ENCODE measurements at places on chromosomes 12 and 14.

DNA sequence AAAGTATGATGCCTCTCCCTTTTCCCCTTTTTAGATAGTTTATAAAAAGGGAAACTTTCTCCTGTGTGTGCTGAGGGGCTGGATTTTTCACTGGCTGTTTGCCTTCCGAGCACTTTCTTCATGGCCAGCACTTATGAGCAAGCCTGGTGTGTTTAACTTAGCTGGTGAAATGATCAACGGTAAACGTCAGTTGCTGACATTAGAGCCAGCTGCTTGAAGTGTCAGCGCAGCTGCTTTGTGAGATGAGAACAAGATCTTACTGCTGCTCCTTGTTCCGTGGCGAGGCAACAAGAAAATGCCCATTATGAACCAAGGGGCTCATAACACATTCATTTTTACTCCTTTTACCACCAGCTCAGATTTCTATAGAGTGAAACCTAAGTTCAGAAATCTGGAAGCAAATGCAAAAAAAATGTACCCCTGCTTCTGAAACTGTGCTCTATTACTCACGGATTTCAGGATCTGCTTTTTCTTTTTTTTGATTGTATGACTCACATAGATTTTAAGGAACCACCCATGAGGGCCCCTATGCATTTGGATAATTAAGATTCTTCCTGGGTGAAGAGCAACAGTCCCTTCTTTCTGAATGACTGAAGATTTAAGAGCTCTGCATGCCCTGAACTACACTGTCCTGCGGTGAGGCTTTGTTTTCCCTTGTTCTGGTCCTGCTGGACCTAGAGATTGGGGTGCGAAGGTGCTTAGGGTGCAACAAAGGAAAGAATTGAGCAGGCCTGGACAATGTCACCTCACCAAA, 74.3 kb upstream of the CPM start:
- peak; percentile 25 for DNase-seq

GRCh38 chr12:5201554-5202218, 158.0 kb downstream of the KCNA5 start:
- peak; percentile 96 for DNase-seq

- DNase-seq = no peak
Measured at GRCh38 chr14:76696361-76696760, 64.9 kb upstream of the VASH1 start.

GRCh38 chr12:46153268-46153872, 115.5 kb downstream of the SLC38A1 start:
- peak; percentile 3 for DNase-seq

DNA sequence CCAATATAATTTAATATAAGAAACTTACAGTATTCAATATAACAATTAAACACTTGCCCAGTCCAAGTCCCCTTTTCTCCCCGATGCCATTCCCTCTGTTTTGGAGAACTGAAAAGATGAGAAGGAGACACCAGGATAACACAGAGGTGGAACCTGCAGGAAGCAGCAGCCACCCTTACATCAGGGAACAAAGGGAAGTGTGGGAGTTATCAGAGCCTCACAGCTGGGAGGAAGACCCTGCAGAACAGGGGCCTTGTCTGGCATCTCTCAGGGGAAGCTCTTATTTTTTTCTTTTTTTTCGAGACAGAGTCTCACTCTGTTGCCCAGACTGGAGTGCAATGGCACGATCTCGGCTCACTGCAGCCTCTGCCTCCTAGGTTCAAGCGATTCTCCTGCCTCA, 52.6 kb downstream of the CALM1 start:
- no peak for DNase-seq

DNA sequence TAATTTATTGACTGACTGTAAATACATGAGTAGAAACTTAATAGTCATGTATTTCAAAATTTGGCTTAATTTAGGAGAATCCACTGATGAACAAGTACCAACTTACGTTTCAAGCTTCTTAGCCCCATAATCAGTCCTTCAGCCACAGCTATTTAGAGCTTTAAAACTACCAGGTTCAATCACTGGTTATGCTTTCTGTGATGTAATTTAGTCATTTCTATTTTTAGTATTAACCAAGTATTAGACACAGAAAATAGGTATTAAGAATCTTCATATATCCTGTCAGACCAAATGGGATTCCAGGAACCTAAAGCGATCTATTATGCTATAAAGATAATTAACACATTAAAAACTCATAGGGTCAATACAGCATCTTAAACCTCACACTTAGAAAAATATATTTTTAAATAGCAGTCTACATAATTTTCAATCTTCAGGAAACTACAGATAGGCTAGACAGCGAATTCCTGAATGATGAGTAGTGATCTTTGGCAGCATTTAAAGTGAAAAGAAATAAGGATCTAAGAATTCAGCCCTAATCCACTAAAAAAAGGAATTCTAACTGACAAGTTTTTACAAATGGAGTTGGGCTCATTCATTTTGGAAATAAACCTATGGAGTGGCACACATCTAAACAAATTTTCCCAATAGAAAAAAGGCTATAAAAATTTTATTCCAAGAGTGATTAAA, 51.5 kb downstream of the ZC3H14 start:
- DNase-seq = no peak

- no peak for DNase-seq
Measured at GRCh38 chr12:12331244-12331771, 18.7 kb downstream of the MANSC1 start.

GRCh38 chr12:104764225-104765091, 193.6 kb downstream of the SLC41A2 start:
- no peak for DNase-seq

DNA sequence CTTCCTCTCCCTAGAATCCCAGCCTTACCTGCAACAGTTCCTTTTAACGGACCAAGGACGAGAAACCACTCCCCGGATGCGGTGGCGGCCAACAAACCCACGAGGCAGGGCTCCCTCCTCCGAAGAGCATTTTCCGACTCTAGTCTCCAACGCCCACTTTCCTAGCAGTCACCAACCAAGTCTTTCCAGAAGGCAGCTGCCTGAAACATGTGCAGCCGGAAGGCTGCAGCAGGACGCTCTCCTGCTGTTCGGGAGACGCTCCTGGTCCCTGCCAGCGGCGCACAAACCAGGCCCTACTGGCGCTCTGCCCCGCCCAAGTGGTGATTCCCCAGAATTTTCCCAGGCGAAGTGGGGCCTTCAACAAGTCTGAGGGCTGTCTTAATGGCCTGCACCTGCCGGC, 21.1 kb upstream of the ADAM20 start:
- DNase-seq = no peak

- no peak for DNase-seq
Measured at GRCh38 chr12:114884575-114884974, 200.6 kb upstream of the TBX3 start.
